Subcutaneous adipose tissue (tissue), 4 donors: ENCODE measurements at places on chromosomes 6 and 20. TPM values are rescaled to one million over a fixed set of nuclear protein-coding genes. Genes with fewer than 3 reads are reported as not detected.

RAET1G gene
- total RNA-seq: 0.82 TPM

SOX18 gene
- total RNA-seq: 46.3 TPM

MTG2 gene
- total RNA-seq: 17.0 TPM

ADGB gene
- not detected for total RNA-seq

PLCB4 gene
- total RNA-seq: 11.5 TPM

CALHM5 gene
- 2.5 TPM for total RNA-seq

MTHFD1L gene
- 3.3 TPM for total RNA-seq

CST1 gene
- not detected for total RNA-seq

ETV7 gene
- 0.51 TPM for total RNA-seq

CYP24A1 gene
- not detected for total RNA-seq

ARMH2 gene
- not detected for total RNA-seq

MRPS18B gene
- total RNA-seq: 45.1 TPM

ACSS1 gene
- 19.6 TPM for total RNA-seq

ZC2HC1B gene
- not detected for total RNA-seq

OR10C1 gene
- total RNA-seq: not detected

ISM1 gene
- total RNA-seq: 12.2 TPM

TBXT gene
- total RNA-seq: not detected

SLCO4A1 gene
- 38.5 TPM for total RNA-seq

RFX6 gene
- not detected for total RNA-seq

SCRT2 gene
- not detected for total RNA-seq

BTN1A1 gene
- total RNA-seq: not detected

ULBP1 gene
- total RNA-seq: 0.34 TPM

PAX1 gene
- total RNA-seq: not detected

TEAD3 gene
- 4.2 TPM for total RNA-seq

GJA1 gene
- total RNA-seq: 173 TPM

RIPOR2 gene
- 7.9 TPM for total RNA-seq

LY6G6D gene
- total RNA-seq: not detected

RBM38 gene
- total RNA-seq: 6.8 TPM

ENPP1 gene
- 67.0 TPM for total RNA-seq

LHFPL5 gene
- not detected for total RNA-seq

TCF19 gene
- total RNA-seq: 4.9 TPM

MAN1A1 gene
- 470 TPM for total RNA-seq

HTR1B gene
- not detected for total RNA-seq

KCNK15 gene
- total RNA-seq: 4.5 TPM

TREML2 gene
- not detected for total RNA-seq

SLPI gene
- total RNA-seq: 52.3 TPM

PRDM1 gene
- total RNA-seq: 12.4 TPM

PTK6 gene
- 0.38 TPM for total RNA-seq

TRMT11 gene
- 16.4 TPM for total RNA-seq

RHAG gene
- not detected for total RNA-seq

PRSS16 gene
- 0.88 TPM for total RNA-seq

XKR7 gene
- not detected for total RNA-seq

TDRD6 gene
- 0.98 TPM for total RNA-seq
